CD8-positive, alpha-beta memory T cell (primary cell): ENCODE measurements at places on chromosomes 11 and 22.

- no peak for DNase-seq
Measured at GRCh38 chr11:123362941-123363340, 67.1 kb upstream of the GRAMD1B start.

GRCh38 chr11:112697391-112698178 lies 263.6 kb upstream of the NCAM1 start:
- no peak for DNase-seq

- no peak for DNase-seq
Measured at GRCh38 chr11:45671246-45672171, 6.1 kb upstream of the CHST1 start.

DNA sequence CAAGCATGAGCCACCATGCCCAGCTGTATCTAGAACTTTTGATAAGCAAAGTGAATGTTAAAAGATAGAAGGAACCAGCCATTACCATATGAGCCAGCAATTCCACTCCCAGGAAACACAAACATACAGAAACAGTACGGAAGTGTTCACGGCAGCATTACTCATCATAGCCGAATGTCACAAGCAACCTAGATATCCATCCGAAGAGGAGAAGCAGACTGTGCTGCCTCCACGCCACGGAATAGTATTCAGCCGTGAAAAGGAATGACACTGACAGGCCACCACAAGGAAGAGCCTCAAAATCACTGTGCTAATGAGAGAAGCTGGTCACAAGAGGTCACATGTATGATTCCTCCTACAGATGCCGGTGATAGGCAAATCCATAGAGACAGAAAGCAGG lies 17.6 kb upstream of the MGAT3 start:
- DNase-seq, result no peak

DNA sequence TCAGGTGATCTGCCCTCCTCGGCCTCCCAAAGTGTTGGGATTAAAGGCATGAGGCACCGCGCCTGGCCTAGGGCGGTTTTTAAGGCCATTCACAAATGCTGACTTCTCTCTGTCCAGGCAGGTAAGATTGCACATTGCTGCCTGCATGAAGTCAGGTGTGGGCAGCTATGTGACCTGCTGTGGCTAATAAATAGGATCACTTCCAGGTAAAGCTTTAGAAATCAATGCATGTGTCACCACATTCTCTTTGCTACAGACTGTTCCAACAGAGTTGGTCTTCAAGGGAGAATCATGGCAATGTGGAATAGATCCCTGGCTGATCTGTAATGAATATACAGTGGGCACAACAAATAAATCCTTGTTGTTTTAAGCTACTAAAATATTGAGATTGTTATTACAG lies 260.3 kb upstream of the PITPNB start:
- DNase-seq, result no peak

DNA sequence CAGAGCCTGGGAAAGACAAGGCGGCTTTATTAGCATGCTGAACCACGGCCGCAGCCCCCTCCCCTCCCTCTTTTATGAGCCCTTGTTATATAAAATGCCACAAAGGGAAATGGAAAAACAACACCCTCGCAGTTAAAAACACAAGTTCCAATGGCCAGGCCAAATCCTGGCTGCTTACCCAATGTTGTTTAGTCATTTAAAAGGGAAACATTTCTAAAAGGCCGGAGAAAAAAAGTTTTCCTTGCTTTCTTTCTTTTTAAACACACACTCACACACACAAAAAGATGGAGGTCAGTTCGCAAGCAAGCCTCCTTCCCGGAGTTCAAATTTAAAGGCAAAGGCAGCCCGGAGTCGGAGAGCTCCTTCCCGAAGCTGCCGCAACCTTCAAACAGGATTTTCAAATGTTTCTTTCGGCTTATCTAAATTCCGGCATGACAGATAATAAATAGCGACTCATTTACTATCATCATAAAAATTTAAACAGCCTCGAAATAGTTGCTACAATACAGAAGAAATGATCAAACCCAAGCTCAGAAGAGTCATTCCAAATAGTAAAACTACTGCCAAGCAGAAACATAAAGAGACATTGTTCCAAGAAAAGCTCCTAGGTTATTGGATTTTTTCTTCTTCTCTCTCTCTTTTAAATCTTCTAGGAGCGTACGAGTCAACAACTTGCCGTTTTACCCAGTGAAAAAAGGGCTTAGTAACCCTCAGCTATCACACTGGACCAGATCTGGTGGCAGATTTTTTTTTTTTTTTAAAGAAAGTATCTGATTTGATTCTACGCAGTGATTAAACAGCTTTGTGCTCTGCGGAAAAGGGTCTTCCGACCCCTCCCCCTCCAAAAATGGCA lies 3.5 kb downstream of the PHF21B start:
- DNase-seq, result no peak

DNA sequence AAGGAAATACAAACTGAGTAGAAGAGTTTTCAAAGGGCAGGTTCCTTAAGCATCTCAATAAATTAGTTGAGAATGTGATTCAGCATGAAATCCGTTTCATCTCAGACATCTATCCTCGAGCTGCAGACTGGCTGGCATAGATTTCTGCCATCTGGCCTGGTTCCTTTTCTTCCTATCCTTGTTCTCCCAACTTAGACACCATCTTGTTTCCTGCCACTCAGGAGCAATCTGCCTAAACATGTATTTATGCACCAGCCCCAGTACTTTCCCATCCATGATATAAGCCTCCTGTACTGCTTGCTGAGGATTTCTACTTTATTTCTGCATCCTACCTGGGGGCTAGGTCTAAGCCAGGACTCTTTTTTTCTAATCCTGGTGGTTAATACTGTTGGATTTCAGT lies 359.1 kb upstream of the C11orf87 start:
- DNase-seq, result no peak
